ENCODE measurements at places on chromosomes 16 and 17. TPM values are rescaled to one million over a fixed set of nuclear protein-coding genes. Genes with fewer than 3 reads are reported as not detected.

GRCh38 chr16:12366313-12366712 is 389.8 kb downstream of the SNX29 start:
- no peaks in the 10 kb centered on the region for H3K36me3 ChIP-seq
- no peak for DNase-seq
- no peak overlapping the region for H3K27ac ChIP-seq
- no peak overlapping the region for H3K4me3 ChIP-seq

DNA sequence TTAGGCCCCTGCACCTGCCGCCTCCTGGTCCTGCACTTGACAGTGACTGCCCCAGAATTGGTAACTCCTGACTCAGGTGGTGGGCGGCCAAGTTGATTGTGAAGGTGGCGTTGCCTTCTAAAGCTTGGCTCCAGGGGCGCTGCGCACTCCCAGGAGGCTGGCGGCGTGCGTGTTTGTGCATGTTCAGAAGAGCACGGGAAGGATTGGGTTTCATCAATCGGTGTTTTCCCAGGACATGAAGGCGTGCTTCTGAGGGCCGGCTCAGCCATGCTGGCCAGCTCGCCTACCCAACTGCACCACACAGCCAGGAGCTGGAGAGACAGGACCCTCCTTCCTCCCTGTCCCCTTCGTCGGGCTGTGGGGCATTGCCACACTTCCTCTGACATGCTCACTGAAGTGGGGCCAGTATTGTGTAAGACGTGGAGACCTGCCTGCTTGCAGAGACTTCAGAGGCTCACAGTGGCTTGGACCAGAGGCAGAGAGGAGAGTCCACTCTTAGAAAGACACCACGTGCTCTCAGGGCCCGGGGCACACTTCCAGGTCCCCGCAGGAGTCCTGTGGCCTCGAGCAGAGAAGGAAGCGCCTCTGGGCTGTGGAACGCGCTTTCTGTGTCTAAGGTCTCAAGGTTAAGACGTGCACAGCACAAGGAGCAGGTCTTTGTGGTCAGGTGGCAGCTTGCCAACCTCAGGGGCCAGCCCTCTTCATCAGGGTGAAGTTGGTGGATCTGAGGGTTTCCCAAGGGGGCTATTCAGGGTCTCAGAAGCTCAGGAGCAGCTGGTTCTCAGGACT is 2.8 kb downstream of the RAB40C start:
- H3K4me1 ChIP-seq, result peaks cover 17% of the 10 kb centered on the region
- H3K36me3 ChIP-seq, result no peaks in the 10 kb centered on the region
- no peak overlapping the region for H3K4me3 ChIP-seq
- no peaks in the 10 kb centered on the region for H3K27me3 ChIP-seq

DNA sequence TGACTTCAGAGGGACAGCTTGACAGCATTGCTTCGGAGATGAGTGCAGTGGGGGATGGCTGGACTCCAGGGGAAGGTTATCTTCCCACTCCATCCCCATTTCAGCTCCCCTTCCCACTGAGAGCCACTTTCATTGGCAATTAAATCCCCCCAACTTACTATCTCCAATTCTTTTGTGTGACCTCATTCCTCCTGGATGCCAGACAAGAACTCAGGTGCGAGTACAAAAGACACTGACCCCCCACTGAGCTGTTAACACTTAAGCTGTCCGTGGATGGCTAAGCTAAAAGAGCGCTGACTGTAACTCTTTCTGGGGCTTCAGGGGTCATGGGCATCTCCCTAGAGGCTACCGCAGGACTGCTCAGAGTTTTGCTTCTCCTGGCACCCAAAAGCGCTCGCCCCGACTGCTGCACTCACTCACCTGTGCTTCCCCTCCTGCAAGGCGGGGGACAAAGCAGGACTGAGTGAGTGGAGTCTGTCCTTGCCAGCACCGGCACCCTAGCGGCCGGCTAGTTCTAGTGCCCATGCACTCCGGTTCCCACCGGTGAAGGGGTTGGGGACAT is 44.8 kb upstream of the FBXO47 start:
- H3K4me3 ChIP-seq, result no peak overlapping the region
- H3K36me3 ChIP-seq, result no peaks in the 10 kb centered on the region
- no peak overlapping the region for H3K27ac ChIP-seq
- H3K27me3 ChIP-seq, result no peaks in the 10 kb centered on the region
- peaks cover 8% of the 10 kb centered on the region for H3K4me1 ChIP-seq

- H3K36me3 ChIP-seq, result no peaks in the 10 kb centered on the region
- peaks cover 15% of the 10 kb centered on the region for H3K4me1 ChIP-seq
- H3K27me3 ChIP-seq, result no peaks in the 10 kb centered on the region
- no peak overlapping the region for H3K27ac ChIP-seq
Measured at GRCh38 chr16:29198231-29198630, 208.3 kb downstream of the NPIPB11 start.

DNA sequence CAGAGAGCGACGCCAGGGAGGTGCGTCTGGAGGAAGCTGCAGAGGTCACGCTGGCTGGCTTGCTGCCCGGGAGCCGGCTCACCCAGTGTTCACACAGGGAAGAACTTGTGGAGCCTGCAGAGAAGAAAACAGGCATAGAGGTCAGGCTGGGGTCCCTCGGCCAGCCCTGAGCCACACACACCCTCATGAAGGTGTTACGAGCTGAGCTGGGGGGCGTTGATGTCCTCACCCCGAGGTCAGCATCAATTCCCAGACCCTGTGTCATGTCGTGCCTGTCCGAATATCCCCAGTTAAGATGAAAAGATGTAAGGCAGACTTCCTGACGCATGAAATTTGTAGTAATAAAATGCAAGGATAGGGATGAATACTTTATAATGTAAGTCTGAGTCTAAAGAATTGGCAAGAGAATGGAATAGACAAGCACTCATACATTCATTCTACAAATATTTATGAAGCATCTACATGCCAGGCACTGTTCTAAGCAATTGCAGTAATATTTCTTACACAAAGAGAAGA is 77.1 kb downstream of the USP31 start:
- peaks cover 25% of the 10 kb centered on the region for H3K4me1 ChIP-seq
- DNase-seq, result peak; percentile 83
- H3K27me3 ChIP-seq, result no peaks in the 10 kb centered on the region
- H3K27ac ChIP-seq, result peak overlapping the region; percentile 92
- peak overlapping the region; percentile 8 for H3K4me3 ChIP-seq

DNA sequence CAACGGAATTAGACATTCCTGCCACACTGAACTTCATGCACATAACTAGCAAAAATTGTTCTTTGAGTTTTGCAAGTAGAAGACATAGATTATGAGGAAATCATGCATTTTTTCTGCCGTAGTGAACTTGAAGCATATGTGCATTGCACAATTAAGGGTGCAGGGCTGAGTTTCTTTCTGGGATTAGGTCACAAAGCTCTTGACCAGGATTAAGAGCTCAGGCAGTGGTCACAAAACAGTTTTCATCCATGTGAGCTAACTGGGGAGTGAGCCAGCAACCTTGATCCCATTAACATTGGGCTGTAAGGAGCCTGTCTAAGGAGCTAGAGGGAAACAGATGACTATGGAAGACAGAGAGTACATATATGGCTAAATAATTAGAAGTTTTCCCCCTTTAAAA is 143.7 kb downstream of the PMP22 start:
- H3K36me3 ChIP-seq, result no peaks in the 10 kb centered on the region
- peaks cover 17% of the 10 kb centered on the region for H3K4me1 ChIP-seq
- H3K4me3 ChIP-seq, result no peak overlapping the region
- no peak for DNase-seq
- H3K27me3 ChIP-seq, result no peaks in the 10 kb centered on the region

The NTN1 gene
- total RNA-seq, result 0.29 TPM

- H3K4me1 ChIP-seq, result peaks cover 15% of the 10 kb centered on the region
- DNase-seq, result no peak
- no peak overlapping the region for H3K4me3 ChIP-seq
- H3K27ac ChIP-seq, result no peak overlapping the region
- no peaks in the 10 kb centered on the region for H3K36me3 ChIP-seq
Measured at GRCh38 chr17:72345536-72345935, 224.7 kb downstream of the SOX9 start.

DNA sequence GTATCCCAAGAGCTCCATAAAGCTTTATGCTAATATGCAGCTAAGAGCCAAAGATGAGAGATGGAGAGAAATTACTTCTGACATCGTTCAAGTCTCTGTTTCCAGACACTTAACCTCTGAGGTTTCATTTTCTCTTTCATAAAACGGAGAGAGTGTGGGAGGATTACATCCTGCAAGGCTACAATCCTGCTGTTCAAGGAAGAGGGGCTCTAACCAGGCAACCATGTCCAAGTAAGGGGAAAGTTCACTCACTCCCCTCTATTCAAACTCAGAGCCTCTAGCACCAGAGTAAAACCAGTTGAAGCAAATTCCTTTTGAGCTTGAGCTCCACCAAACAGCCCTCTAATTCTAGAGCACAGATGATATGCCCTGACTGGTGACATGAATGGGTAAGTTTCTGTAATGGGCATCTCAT is 397.4 kb downstream of the NPIPA8 start:
- no peak for DNase-seq
- H3K36me3 ChIP-seq, result no peaks in the 10 kb centered on the region
- no peaks in the 10 kb centered on the region for H3K4me1 ChIP-seq
- no peak overlapping the region for H3K27ac ChIP-seq
- no peak overlapping the region for H3K4me3 ChIP-seq

- no peak for DNase-seq
- no peaks in the 10 kb centered on the region for H3K36me3 ChIP-seq
- no peaks in the 10 kb centered on the region for H3K27me3 ChIP-seq
- H3K27ac ChIP-seq, result no peak overlapping the region
- no peaks in the 10 kb centered on the region for H3K4me1 ChIP-seq
Measured at GRCh38 chr17:28161311-28161710, 118.8 kb downstream of the NLK start.

The RASL10B gene
- total RNA-seq, result 2.7 TPM

Measured in osteoblast (primary cell).